ENCODE measurements at places on chromosomes 11 and 22.
A peak's percentile ranks its signal among the peaks of the same experiment; 100 is the strongest.

GRCh38 chr11:131095511-131096185 is 179.4 kb upstream of the SNX19 start:
- DNase-seq: no peak

- DNase-seq: no peak
Measured at GRCh38 chr11:122691549-122692150, 36.1 kb downstream of the UBASH3B start.

GRCh38 chr11:43988040-43988817 is 45.8 kb downstream of the C11orf96 start:
- no peak for DNase-seq

DNA sequence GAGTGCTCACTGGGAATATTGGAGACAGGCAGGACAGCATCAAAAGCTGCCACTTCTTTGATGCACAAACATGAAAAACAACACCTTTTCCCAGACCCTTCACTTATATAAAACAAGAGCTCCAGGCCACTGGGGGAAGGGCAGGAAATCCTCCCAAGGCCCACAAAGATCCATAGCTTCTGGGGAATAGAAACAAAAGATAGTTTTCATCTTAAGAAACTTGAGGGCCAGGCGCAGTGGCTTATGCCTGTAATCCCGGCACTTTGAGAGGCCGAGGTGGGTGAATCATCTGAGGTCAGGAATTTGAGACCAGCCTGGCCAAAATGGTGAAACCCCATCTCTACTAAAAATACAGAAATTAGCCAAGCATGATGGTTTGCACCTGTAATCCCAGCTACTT is 15.3 kb downstream of the RTL6 start:
- no peak for DNase-seq

DNA sequence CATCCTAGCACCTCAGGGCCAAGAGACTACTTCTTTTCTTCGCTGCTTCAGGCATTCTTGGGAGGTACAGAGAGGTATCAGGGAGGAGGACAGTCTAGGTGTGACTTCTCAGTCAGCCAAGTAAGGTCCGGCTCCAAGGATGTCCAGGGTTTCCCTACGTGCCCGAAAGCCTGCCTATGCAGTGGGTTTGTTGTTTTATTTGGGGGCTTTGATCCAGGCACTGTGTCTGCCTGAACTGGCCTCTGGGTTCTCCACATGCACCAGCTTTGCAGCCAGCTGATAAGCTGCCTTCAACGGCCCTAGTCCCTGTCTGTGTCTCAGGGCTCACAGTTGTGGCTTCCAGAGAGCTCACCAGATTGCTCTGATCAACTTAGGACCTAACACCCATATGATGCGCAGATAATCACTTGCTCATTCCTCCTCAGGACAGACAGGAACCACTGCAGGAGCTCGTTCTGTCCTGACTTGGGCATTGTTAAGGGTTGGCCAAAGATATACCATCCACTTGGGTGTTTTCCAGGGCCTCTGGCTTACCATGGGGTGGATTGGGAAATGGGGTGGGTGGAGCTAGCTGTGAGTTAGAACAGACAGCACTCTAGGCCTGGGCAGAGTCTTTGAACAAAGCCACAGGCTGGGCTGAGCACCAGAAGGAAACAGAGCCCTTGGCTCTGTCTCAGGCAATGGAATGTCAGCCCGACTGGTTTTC is 45.5 kb upstream of the CRYBB3 start:
- no peak for DNase-seq

- no peak for DNase-seq
Measured at GRCh38 chr22:41369424-41369745, 12.4 kb upstream of the TEF start.

DNA sequence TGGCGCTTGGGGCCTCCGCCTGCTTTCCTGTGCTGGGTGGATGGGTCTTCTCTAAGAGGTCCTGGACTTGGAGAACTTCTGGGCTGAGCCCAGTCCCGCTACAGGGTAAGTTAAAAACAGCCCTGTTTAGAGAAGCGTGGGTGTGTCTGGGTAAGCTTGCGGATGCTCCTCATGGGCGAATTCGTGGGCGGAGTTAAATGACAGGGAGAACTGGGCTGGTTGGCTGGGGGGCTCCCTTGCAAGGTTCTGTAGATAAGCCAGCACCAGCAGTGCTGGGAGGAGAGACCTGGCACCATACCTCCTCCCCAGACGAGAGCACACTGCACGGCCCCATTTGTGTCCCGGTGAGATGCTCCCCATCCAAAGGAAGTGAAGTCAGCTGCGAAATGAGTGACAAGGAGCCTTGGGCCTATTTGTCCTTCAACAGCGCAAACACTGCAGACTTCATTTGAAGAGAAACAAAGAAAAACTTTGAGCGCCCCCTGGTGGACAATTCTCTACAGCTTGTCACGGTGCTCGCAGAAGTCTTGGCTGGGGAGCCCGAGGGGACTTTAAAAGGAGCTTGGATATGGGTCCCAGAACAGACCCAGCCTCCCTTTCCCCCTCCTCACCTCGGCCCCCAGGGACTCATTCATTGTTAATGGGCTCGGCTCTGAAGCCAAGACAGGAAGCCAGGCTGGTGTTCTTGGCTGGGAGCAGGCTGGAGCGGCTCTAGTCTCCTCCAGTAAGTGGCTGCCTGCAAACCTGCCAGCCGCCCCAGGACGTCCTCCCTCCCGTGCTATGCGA is 39.5 kb downstream of the TP53I11 start:
- DNase-seq: peak; percentile 87

- DNase-seq: no peak
Measured at GRCh38 chr11:126743628-126744027, 256.9 kb downstream of the KIRREL3 start.

DNA sequence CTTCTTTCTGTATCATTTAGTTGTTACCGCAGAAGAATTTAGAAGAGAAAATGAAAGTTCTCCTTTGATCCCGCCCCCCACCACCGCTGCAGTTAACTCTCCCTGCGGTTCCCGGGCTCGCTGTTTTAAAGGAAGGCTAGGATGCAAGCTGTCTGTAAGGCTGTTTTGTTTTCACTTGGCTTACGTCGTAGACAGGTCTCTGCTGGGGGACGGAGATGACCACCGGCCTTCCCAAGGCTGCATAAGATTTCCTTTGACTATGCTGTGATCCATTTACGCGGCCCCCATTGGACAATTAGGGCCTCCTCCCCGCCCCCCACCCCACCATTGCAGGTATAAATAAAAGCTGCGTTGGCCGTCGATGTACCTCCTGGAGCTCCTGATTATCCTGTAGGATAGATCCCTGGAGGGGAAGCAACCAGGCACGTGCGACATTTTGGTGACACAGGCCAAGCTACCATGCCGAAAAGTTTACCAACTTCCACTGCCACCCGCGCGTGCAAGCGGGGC is 1.4 kb upstream of the CPT1A start:
- DNase-seq: no peak

- no peak for DNase-seq
Measured at GRCh38 chr11:117916956-117917355, 12.2 kb downstream of the TMPRSS13 start.

GRCh38 chr22:26585104-26585790 is 4.7 kb downstream of the TPST2 start:
- no peak for DNase-seq

DNA sequence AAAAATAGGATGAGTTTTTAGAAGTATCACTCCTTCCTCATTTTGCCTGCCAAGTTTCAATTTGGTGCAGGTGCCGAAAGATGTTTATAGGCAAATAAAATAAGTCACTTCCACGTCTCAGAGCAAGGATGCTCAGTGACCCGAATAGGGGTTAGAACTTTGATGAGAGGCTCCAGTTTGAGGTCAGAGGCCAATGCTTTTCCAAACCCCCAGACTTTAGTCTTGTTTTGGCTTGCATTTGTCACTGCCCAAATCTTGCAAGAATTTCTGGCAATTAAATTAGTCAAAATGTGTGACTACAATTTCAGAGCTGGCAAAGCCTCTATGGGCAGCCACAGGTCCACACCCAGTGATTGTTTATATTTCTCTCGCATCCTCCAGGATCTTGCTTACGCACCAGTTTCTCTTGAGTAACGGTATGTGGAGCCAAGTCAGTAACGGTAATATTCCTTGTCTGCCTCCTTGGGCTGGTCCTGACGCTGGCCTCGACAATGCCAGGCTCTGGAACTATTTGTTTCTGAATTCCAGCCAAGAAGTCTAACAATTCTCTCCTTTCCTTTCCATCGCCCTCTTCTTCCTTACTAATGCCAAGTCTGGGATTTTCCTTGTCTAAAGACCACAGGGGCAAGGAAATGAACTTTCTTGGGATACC is 9.9 kb upstream of the NUP160 start:
- DNase-seq: no peak

DNA sequence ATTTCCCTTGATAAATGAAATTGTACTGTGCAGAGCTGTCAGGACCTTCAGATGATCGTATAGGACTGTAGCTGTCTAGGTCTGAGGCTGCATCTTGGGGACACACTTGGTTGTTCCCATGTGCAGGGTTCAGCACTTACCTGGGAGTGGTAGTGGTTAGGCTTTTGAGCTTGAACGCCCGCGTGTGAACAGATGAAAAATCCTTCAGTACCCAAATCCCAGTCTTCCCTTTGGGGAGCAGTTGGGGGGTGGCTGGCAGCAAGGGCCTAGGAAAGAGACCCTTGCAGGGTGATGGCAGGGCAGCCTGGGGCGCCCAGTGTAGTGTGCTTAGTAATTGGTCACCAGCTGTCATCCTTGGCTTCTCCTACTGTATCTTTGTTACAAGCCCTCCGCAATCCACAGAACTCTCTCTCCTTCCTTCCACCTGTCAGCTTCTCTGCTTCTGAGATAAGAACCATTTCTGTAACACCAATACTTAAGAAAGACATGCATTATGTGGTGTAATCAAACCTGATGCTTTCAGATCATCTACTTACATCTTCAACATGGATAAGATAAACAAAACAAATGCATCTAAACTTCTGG is 64.6 kb downstream of the MORC2 start:
- no peak for DNase-seq

GRCh38 chr11:62792202-62792575 is 383 bp upstream of the TMEM223 start:
- DNase-seq: no peak

DNA sequence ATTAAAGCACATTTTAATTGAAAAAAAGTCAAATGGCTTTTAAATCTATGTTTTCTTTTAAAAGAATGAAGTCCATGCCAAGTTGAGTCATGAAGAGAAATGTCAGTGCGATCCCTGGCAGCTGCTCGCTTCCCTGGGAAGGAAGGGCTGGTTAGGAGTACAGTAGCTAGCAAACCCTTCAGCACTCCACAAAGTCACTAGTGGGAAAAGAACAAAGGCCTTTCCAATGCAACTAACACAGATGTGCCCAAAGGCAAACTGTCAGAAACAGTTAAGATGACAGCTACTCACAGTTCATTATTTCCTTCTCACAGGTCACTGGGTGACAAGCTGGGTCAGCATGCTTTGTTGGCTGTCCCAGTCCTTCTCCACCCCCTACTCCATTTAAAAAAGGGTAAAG is 308.7 kb downstream of the DCDC1 start:
- DNase-seq: no peak

DNA sequence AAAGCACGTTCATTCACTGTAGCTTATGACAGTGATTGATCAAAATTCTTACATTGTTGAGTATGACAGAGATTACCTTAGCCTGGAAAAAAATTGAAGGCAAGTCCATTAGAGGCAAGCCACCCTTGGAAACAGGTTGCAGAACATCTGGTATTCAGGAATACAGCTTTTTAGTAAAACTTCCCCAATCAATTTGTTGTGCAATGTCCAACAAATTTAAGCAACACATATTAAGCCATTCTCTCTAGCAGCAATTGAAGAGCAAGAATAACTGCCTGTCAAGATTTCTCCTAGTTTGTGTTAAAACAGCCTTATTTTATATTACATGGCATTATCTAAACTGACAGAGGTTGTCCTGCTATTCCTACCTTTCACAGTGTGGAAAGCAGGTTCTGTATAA is 37.0 kb downstream of the BCL2L13 start:
- no peak for DNase-seq

- DNase-seq: no peak
Measured at GRCh38 chr11:45621588-45621987, 43.8 kb downstream of the CHST1 start.

- DNase-seq: no peak
Measured at GRCh38 chr11:129528296-129528695, 152.6 kb downstream of the BARX2 start.

GRCh38 chr22:37190262-37190780 is 2.3 kb upstream of the C1QTNF6 start:
- no peak for DNase-seq

DNA sequence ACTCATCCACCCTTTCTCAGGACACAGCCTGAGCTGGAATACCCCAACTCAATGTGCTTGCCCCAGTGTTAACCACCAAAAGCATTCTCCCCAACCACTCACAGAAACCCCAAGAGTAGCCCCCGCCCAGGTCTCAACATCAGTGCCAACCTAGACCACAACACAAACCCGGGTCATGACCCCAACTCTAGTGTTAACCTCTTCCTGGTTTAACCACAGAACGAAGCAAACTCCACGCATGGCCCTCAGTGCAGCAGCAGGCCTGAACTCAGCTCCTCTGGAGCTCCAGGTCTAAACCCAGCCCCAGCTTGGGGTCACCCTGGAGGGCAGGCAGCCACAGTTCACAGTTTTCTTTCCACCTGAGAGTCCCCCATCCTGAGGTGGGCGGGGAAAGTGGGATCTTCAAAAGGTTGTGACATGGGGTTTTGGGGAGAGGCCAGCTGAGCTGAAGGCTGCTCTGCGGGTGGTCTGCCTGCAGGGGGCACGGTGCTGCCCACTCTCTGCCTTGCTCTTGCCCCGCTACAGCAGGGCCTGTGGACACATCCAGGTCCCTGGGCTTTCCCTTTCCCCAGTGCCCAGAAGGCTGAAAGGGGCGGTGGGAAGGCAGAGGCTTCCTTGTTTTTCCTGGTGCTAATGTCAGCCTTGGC is 37.9 kb downstream of the NECTIN1 start:
- no peak for DNase-seq

DNA sequence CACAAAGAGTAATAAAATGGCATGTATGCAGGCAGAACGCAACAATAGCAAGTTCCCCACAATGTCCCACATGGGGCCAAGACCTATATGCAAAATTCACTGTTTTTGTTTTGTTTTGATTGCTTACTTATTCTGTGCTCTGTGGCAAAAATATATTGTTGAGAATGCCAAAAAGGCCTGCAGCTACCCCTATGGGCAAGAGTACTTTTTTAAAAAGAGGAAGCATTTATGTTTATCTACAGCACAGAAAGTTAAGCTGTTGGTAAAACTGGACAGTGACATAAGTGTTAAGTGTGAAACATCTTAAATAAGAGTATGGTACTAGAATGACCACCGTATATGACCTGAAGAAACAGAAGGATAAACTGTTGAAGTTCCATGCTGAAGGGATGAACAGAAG is 301.9 kb upstream of the ZC3H12C start:
- DNase-seq: no peak

- DNase-seq: no peak
Measured at GRCh38 chr11:15905366-15906104, 450.8 kb downstream of the SOX6 start.

GRCh38 chr11:67504950-67505581 is at the start of gene PITPNM1:
Gene PITPNM1 (minus strand): TSS chr11:67505363. CDS start chr11:67504180, 1,183 bp downstream.
- DNase-seq: no peak

- no peak for DNase-seq
Measured at GRCh38 chr11:12024254-12024926, 16.0 kb upstream of the DKK3 start.

- DNase-seq: no peak
Measured at GRCh38 chr22:36658900-36659299, 44.7 kb downstream of the CACNG2 start.

Data from NCI-H1092 (cell line).